Gastroesophageal sphincter (tissue), 4 donors: ENCODE measurements at places on chromosomes 4 and X.

- no peak for ATAC-seq
Measured at GRCh38 chrX:140354431-140355120, 150.3 kb downstream of the SOX3 start.

DNA sequence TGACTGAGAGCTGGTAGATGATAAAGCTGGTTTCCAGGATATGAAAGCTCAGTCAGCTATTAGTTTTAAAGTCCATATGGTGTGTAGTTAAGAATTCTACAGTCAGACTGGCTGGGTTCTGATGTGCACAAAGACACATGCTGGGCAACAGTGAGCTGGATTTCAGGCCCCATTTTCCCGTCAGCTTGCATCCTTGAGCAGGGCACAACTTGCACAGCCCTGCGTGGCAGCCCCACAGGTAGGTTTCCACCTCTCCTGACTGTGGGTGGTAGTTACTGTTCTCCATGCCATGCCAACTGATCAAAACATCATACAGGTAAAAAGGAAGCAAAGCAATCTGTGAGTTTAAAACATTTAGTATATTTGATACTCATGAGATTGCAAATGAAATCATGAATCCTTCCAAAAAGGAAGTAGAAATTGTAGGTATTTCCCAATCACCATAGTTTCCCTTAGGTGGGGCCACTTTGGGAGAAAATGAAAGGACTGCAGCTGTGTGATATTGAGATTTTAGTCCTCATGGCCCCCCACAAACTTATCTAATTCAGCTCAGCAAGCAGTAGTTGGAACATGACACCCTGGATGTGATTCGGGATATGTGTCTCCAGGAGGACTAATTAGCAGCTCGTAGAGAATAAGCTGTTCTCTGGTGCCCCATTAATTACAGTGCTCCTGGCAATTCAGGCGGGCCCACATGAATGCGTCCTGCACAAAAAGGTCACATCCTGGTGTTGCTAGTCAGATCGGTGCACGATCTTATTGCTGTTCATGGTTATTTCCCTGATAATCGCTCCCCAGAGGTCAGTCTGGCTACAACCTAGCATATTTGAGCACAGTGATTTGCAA lies 42.4 kb upstream of the NOCT start:
- ATAC-seq: no peak

GRCh38 chr4:54268151-54268550 lies 39.1 kb downstream of the PDGFRA start:
- no peak for ATAC-seq

GRCh38 chr4:113349430-113349829 lies 300.0 kb downstream of the ANK2 start:
- ATAC-seq: no peak

- no peak for ATAC-seq
Measured at GRCh38 chr4:182969651-182970279, 52.6 kb upstream of the DCTD start.

GRCh38 chrX:80181079-80181478 lies 166.5 kb downstream of the TBX22 start:
- ATAC-seq: no peak

GRCh38 chrX:132365490-132365889 lies 123.3 kb downstream of the MBNL3 start:
- ATAC-seq: no peak

DNA sequence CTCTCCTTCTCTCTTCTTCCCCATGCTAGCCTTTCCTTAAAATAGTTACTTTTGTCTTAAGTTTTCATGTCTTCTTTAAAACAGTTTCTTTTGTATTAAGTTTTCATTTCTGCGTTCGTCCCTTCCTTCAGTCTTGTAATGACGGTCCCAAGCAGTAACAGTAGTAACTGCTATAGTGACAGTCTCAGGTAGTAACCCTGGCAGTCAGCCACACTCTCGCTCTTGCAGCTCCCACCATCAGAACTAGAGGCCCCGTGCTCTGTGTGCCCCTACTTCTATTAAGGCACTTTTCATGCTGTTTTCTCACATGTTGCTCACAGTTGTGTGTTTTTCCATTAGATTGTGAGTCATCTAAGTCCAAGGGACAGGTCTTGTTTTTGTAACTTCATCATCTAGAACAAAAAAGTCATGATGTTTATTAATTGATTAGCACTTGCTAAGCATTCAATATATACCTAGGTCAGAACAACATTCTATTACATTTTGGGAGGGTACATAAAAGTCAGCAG lies 49.3 kb downstream of the C4orf33 start:
- no peak for ATAC-seq

GRCh38 chr4:185128272-185129119 lies 14.6 kb upstream of the SLC25A4 start:
- peak; percentile 69 for ATAC-seq

- ATAC-seq: no peak
Measured at GRCh38 chr4:48832571-48832970, 1.7 kb downstream of the OCIAD1 start.

- no peak for ATAC-seq
Measured at GRCh38 chr4:149830823-149831222, 15.2 kb upstream of the IQCM start.

DNA sequence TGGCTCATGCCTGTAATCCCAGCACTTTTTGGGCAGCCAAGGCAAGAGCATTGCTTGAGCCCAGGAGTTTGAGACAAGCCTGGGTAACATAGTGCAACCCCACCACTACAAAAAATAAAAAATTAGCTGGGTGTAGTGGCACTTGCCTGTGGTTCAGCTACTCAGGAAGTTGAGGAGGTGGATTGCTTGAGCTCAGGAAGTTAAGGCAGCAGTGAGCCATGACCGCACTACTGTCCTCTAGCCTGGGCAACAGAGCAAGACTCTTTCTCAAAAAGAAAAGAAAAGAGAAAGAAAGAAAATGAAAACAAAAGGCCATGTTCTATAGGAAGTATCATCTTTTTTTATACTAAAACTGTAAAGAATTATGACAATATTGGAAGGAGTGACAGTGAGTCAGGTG lies 38.5 kb downstream of the NEK1 start:
- no peak for ATAC-seq

DNA sequence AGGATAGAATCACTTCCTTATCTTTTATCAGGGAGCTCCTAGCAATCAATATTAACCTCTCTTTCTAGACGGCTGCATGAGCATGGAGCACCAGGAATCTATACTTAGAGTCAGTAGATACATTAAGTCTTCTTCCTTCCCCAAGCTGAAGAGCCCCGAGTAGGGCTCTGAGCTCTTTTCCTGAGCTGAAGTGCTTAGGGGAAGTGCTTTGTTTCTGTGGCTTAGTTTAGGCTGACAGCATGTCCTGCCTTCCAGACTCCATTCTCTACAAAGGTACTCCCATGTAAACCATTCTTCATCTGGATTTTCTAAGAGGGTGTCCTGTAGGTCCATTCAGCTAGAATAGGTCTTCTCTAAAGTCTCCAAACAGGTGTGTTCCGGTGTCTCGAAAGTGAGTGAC lies 127.5 kb upstream of the AFF2 start:
- ATAC-seq: no peak
